ENCODE measurements at places on chromosomes 7 and 10.

DNA sequence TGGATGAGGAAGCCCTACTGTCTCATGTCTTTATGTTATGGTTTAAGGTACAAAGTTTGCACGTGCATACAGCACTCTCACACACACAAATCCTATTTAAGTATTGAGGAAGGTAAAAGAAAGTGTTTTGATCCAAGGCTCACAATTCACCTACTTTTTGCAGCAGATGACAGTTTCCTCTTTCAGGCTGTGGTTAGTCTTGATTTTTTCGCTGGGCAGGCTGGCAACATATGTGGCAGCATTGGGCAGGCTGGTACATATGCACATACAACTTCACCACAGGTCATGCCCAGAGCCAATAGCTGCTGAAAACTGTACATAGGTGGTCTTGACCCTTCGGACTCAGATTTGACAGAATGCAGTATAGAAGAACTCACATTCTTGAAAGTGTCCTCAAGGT is 29.1 kb upstream of the SDHAF3 start:
- no peak for ATAC-seq

- no peak for ATAC-seq
These were observed 1015.2 kb upstream of the PHF14 start for GRCh38 chr7:9958486-9958885.

DNA sequence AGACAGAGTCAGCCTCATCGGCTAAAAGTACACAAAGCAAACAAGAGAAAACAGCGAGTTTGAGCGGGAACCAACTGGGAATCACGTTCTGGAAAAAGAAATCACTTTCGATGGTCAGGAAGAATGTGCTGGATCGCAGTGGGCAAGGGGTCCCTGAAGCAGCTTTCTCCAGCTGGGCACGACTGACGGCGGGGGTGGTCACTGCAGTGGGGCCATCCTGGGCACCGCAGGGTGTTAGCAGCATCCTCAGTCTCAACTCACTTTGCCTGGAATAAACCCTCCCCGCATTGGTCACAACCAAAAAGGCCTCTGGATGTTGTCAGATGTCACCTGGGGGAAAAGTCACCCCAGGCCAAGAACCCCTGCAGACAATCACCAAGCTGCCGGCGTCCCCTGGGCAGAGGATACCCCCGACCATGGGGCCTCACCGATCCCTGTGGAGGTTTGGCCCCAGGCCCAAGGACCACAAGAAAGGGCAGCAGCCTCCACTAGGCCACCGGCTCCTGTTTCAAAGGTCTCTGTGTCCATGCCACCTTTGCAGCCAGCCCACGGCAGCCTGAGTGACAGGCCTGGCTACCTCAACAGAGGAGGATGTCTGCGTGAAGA is 42.9 kb downstream of the EBF3 start:
- no peak for ATAC-seq

DNA sequence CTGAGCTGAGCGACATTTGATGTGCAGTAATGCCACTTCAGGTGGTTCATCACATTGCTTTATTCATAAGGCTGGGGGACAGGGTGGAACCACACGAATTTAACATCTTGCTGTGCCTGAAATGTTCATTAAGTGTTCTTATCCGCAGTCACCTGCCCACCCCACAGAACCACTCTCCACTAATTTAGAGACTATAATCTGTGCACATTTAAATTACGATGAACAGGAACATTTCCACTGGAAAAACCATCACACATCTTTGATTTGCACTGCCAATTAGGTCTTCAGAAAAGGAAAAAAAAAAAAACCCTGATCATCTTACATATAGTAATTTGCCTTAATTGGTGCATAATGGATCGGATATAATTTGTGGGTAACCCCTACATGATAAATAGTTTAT is 2.3 kb downstream of the CDCA7L start:
- ATAC-seq: no peak

GRCh38 chr10:113541549-113541927 is 11.3 kb upstream of the HABP2 start:
- no peak for ATAC-seq

GRCh38 chr10:6164271-6165095 is 38.2 kb upstream of the PFKFB3 start:
- ATAC-seq: no peak

DNA sequence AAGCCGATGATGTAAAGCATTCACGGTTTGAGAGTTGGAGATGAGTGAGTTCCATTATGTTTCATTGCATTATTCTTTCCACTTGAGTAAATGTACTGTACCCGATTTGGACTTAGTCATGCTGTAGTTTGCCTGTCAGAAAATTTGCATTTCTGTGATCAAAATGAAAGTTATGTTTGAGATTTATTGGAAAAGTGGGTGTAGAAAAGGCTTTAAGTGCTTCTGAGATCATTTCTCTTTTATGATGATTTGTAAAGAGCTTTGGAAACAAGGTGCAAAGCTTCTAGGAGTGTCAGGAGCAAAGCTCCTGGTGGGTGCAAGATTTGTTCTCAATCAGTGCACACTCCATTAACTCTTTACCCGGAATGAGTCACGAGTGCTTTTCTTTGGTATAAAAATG is 204.1 kb upstream of the POM121L12 start:
- no peak for ATAC-seq

DNA sequence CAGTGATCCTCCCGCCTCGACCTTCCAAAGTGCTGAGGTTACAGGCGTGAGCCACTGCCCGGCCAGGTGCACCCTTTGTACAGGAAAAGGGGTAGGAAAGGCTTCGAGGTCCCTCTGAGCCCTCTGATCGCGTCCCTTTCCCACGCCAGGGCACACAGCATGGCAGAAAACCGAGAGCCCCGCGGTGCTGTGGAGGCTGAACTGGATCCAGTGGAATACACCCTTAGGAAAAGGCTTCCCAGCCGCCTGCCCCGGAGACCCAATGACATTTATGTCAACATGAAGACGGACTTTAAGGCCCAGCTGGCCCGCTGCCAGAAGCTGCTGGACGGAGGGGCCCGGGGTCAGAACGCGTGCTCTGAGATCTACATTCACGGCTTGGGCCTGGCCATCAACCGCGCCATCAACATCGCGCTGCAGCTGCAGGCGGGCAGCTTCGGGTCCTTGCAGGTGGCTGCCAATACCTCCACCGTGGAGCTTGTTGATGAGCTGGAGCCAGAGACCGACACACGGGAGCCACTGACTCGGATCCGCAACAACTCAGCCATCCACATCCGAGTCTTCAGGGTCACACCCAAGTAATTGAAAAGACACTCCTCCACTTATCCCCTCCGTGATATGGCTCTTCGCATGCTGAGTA is 871 bp downstream of the POP7 start:
- no peak for ATAC-seq

- ATAC-seq: no peak
These were observed 53.0 kb upstream of the OPALIN start for GRCh38 chr10:96411716-96412320.

GRCh38 chr7:111045449-111045848 is 45.5 kb upstream of the LRRN3 start:
- no peak for ATAC-seq

- no peak for ATAC-seq
These were observed 81.0 kb downstream of the KMT2E start for GRCh38 chr7:105094966-105095365.

DNA sequence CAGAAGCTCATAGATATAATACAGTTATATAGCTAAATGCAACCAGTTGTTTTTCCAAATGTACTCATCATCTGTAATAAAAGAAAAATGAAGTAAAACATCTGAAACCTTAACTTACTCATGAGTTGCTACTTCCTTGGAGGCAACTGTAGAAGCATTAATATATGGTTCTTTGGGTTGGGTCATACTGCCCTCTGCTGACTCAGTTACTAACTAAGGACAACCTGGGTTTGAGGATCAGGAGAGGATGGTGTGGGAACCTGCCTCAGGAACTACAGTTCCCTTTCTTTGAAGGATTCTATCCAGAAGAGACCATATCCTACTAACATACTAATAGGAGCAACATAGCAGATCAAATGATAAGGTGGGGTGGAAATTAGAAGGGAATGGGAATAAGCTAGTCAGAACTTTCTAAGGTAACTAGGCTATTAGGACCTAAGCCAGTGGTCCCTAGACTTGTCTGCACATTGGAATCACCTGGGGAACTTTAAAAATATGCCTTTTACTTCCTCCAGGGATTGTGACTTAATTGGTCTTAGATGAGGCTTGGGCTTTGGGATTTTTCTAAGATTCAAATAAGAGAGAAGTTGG is 20.7 kb downstream of the COX15 start:
- ATAC-seq: peak; percentile 66

DNA sequence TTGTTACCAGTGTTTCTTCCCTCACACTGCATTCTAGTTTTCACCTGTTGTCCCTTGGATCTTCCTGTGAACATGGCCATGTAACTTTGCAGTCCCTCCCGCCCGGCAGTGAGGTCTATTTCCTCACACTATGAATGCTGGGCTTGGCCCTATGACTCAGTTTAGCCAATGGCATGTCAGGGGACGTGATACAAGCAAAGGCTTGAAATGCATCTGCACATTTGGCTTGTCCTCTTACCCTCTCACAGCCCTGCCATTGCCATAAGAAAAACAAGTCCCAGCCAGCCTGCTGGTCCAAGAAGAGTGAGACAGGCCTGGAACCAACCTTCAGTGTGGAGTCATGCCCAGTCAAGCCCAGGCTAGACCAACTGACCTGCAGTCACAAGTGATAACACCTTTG is 17.1 kb upstream of the EZH2 start:
- no peak for ATAC-seq

GRCh38 chr7:151930026-151930653 is 26.1 kb upstream of the GALNTL5 start:
- no peak for ATAC-seq

DNA sequence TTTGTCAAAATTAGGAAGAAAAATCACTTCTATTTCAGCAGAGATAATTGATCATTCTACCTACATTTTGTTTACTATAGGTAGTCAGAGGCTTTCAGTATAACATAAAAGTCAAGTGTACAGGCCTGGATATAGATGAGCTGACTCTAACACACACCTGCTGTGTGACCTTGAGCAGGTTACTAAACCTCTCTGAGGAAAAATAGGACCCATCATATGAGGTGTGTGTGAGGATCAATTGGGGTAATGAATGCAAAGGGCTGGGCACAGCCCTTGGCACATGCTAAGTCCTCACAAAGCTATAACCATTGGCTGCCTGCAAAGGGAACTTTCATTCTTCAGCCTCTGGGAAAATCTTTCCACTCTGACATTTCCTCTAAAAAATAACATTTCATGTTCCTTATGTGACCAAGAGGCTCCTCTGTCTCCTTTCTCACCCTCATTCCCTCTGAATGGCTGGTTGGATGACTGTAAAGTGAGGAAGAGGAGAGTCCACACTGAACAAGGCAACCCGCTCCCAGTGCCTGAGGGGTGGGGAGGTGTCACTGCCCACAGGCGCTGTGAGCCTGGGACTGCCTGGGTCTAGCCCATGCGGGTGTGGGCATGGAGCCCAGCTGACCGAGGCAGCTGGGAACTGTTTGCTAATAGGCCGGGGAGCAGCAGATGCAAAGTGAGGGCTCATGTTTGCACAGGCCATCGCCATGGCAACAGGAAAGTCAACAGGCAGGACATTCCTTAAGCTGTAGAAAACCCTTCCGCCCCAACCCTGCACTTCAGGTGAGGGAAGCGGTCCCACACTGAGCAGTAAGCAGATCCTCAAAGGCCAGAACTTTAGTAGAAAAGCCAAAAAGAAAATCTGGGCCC is 36.8 kb downstream of the MYOF start:
- peak; percentile 99 for ATAC-seq

DNA sequence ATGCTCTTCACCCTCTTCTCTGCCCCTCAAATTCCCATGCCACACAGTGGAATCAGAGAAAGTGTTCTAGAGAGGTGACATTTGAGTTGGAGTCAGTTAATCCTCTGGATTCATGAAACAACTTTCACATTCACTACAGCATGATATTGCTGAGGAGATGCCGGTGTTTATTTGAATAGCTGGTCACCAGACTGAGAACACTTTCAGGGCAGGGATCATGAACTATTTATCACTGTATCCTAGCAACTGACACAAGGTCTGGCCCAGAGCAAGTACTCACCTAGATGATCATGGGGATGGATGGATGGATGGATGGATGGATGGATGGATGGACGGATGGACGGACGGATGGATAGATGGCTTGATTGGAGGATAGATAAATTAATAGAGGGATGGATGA is 116.7 kb upstream of the ZMIZ1 start:
- ATAC-seq: peak; percentile 63

DNA sequence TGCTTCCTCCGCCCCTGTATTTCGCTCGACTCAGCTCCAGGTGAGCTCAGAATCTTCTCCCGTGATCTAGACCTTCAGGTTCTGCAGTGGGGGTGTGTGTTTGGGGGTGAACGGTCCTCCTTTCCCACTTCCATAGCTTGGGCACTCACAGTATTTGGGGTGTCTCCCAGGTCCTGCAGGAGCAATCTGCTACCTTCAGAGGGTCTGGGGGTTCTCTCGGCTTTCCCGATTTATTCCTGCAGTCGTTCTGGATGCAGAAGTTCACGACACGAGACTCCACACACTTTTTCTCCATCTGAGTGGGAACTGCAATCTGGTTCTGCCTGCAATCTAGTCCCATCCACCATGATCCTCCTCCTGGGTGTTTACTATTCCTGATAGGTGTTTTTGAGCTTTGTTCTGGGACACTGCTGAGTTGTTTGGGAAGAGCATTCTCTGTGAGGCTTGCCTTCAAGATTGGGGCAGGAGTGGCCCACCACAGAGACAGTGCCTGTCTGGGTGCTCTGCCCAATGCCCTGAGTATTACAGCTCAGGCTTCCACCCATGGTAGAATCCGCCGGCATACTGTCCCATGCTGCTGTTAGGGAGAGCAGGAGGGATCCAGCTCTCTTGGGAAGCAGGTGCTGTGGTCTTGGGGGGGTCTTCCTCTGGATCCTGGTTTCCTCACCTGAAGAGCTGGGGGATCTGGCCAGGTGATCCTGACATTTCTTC is 29.8 kb downstream of the JAKMIP3 start:
- no peak for ATAC-seq

DNA sequence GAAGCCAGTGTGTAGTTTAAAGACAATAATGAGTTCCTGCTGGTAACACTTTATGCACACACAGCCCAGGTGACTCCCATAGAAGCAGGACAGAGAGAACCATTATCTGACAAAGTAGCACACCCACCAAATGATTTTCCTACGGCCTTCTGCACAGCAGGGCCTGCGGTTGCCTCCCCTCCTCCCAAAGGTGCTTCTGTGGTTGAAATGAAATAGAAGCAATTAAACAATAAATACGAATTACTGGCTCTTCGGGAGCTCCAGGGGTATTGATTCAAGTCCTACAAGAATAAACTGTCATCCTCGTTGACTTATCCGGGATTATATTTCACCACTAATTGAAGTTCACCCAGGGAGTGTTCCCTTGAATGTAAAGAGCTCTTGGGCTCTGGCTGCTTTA is 172.1 kb downstream of the ACTR3B start:
- ATAC-seq: no peak

DNA sequence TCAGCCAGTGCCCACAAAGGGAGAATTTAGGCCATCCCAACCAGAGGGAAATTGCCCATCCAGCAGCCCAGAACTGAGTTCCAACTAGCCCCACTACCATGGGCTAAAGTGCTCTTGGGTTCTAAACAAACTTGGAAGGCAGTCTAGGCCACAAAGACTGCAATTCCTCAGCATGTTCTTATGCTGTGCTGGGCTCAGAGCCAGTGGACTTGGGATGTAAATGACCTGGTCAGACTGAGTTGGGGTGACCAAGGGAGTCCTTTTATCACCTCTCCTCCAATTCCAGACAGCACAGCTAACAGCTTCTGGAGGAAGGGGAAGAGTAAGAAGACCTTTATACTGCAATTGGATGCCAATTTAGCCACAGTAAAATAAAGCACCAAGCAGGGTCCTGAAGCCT is 607.2 kb upstream of the KCND2 start:
- ATAC-seq: no peak

All from motor neuron (in vitro differentiated cells).